Cerebellar cortex (tissue), 1 donor: ENCODE measurements at places on chromosomes 2 and 18.

- no peak for DNase-seq
Measured at GRCh38 chr2:42116195-42117181, 52.7 kb upstream of the EML4 start.

- DNase-seq, result no peak
Measured at GRCh38 chr2:105747991-105748390, 3.3 kb downstream of the NCK2 start.

GRCh38 chr2:1894578-1894977, 150.3 kb upstream of the PXDN start:
- DNase-seq, result no peak

DNA sequence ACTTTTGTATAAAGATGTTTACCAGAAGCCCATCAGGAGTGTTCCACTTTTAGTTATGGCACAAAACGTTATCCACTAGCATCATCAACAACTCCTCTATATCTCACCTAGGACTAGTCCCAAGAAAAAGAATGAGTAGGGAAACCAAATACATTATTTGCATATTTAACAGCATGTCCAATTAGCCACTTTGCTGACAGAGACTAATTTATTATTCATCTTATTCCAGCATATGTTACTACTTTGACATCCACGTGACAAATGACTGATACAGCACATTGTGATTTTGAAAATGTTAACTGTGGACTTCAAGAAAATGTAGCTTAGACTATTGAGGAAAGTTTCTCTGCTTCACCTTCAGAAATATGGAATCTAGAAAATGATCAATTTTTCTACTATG, 694.0 kb downstream of the NRXN1 start:
- no peak for DNase-seq

GRCh38 chr2:108877506-108877905, 90.9 kb downstream of the CCDC138 start:
- DNase-seq, result peak; percentile 31

GRCh38 chr2:219073413-219074129, 12.8 kb upstream of the IHH start:
- peak; percentile 51 for DNase-seq

GRCh38 chr2:50347358-50348044, 684.4 kb downstream of the NRXN1 start:
- peak; percentile 63 for DNase-seq

DNA sequence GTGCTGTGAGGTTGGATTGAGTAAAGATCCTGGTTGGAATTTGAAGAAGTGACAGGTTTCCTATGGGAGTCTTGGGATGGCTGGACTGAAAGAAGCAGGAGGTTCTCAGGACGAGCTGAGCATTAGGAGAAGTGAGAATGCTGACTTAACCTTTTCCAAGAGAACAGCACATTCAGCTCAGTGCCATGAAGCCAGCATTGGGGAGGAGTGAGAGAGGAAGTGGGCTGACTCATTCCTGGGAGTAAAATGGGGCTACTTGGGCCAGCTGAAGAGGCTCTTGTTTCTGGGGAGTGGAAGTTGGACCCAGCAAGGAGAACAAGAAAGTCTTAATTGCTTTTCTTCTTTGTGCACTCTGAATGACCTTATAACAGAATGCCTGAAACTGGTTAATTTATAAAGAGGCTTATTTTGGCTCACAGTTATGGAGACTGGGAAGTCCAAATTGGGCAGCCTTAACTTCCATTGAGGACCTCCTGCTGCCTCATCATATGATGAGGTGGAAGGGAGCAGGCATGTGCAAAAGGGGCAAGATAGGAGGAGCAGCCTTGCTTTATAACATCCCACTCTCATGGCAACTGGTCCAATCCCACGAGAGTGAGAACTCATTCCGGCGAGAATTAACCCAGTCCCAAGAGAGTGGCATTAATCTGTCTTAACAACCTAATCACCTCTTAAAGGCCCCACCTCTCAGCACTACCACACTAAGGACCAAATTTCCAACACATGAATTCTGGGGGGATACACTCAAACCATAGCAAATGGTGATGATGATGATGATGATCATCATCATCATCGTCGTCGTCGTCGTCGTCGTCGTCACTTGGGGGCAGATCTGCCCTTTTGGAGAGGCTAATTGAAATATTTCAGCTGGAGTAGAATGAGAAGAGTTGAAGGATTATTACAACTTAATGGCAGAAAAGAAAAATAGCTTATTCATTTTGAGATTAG, 26.1 kb downstream of the DGUOK start:
- DNase-seq, result no peak

GRCh38 chr2:21260311-21260710, 136.5 kb downstream of the TDRD15 start:
- DNase-seq, result no peak

GRCh38 chr18:57296336-57296735, 56.0 kb upstream of the ST8SIA3 start:
- no peak for DNase-seq

GRCh38 chr18:13447621-13448334, 229.2 kb downstream of the LDLRAD4 start:
- peak; percentile 41 for DNase-seq

DNA sequence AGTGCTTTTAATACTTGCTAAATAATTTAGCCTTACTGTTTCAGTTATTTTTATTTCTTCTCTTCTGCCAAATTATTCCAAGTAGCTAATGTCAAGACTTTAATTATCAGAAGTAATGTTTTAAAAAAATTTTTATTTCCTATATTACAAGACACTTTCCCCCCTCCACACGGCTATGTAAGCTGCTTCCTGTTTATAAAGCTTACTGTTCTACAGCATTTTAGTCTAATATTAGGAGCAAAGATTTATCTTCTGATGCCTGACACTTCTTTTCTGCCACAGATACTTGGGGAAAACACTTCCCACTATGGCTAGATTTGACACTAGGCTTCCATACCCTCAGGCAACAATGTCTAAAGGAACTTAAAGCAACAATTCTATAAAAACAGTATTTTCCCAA, 62.3 kb downstream of the ROCK1 start:
- no peak for DNase-seq

- DNase-seq, result peak; percentile 51
Measured at GRCh38 chr2:119367472-119368099, 809 bp downstream of the DBI start.

GRCh38 chr2:204336153-204336744, 209.0 kb upstream of the PARD3B start:
- DNase-seq, result no peak

- no peak for DNase-seq
Measured at GRCh38 chr2:20626698-20627513, 24.0 kb downstream of the HS1BP3 start.

- peak; percentile 66 for DNase-seq
Measured at GRCh38 chr2:70140791-70141211, 50.0 kb downstream of the C2orf42 start.

DNA sequence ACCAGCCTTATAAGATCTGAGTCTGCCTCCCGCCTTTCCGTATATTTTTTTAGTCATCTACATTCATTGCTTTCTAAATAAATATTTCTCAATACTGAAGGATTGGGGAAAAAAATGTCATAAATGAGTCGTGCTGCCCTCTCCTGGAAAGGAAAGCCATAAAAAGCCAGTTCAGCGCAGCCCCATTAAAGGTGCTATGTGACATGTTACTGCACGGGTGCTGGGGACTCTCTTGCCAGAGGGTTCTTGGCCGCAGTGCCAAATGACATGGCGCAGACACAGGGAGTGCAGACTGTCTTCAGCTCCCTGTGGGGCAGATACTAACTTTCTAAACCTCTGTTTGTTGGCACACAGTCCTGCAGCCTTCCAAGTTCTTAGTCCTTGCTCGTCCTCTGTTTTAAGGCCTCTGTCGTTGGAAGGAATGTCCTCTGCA, 53.7 kb upstream of the MAP3K20 start:
- no peak for DNase-seq

DNA sequence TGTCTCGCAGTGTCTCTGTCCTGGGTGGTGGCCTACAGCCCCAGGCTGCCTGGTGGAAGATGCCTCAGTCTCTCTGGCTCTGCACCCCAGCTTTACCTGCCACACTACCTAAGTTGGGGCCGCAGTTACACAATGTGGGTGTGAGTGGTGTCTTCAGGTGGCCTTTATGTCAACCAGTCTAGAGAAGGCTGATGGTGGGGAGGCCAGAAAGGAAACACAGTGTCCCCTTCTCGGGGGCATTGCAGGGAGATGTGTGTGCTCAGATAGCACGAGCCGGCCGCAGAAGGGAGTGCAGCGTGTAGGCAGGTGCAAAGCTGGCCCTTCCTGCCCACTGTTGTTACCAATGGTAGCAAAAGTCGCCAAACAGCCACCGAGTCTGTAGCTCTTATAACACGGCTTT, 216.1 kb downstream of the SH3RF3 start:
- no peak for DNase-seq

DNA sequence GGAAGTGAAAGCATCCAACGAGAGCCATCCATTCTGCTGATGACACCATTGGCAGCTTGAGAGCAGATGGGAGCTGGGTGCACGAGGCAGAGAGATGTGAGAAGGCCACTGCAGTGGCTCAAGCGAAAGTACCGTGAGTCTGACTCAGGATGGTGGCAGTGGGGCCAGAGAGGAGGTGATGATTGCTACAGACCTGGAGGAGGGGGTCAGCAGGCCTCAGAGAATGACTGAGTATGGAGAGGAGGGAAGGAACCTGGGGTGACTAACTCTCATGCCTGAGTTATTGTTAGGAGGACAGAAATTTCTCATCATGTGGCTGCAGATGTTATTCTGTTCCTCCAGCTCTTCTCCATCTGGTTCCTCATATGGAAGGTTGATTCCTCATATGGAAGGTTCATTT, 8.8 kb upstream of the ZBTB7C start:
- DNase-seq, result no peak

DNA sequence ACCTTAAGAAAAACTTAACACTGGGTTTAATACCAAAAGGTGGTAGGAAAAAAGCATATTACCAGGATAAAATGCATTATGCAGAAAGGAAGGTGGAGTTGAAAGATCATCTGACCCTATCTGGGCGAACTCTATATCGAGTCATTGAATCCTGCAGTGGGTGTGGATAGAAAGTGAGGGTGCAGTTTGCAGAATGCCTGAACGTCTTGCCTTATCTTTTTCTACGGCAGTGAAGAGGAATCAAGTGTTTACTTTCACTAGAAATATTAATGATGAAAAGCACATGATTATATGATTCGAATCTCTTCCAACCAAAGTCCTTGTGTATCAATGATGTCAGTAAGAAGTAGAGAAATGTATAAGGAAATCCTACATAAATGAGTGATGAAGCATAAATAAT, 4.3 kb upstream of the CAVIN2 start:
- DNase-seq, result no peak

DNA sequence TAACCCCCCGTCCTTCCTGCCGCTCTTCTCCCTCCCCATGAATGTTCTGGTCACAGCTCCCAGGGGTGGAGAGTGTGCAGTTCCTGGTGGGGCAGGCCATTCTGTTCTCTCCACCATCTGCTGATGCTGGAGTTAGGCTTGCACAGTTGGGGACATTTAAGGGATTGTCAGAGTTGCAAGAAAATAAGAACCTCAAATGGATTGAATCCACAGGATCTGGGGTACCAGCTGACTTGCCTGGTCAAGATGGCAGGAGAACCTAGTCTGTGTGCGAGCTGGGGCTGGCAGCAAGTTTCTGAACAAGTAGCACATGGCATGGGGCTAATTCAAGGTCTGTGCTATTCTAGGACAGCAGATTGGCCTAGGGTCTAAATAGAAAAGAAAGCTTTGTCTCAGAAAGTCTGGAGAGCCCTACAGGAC, 60.8 kb upstream of the TXNDC2 start:
- no peak for DNase-seq

DNA sequence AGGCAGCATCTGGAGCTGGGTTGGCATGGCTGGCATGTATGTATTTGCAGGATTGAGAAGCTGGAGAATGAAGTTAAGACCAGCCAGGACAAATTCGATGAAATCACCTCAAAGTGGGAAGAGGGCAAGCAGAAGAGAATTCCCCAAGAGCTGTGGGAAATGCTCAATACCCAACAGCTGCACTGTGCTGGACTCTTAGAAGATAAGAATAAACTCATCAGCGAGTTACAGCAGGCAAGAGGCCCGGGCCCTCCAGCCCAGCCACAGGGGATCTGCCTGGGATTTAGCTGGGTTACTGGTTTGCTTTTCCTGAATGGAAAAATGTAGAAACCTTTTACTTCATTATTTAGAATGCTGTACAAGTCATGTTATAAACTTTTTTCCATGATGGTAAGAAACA, 22.5 kb downstream of the DRC1 start:
- DNase-seq, result no peak

DNA sequence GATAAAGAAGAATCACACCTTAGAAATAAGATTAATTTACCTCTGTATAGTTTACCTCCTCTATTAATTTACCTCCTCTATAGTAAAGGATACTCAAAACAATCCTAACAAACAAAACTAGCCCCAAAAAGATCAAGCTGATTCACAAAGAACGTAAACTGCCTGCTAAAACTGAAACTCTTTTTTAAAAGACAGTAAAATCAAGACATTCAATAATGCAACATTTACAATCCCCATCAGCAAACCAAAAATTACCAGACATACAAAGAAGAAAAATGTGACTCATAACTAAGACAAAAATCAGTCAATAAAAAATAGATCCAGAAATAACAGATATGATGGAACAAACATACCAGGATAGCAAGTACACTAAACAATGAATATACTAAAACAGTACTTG, 215.7 kb downstream of the ZEB2 start:
- DNase-seq, result no peak

GRCh38 chr18:55166260-55166598, 207.0 kb upstream of the CCDC68 start:
- DNase-seq, result no peak

- DNase-seq, result peak; percentile 92
Measured at GRCh38 chr2:22826703-22827102, 558.3 kb upstream of the KLHL29 start.

GRCh38 chr2:128538396-128538795, 219.7 kb upstream of the HS6ST1 start:
- DNase-seq, result no peak

DNA sequence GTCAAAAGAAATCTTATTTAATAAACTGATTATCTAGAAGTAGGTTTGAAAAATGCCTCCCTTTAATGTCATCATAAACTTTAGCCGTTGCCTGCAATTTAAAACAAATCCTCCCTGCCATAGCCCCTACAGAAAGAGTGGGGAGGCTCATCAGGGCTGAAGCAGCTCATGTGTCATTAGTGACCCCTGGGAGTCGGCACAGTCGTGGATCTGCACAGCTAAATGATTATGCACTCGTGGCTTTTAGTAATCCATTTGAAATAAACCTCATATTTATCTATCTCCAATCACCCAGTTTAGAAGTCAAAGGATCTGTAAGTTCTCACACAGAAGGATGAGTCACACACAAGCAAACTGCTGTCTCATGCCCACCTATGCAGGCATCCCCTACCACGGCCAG, 277.3 kb downstream of the SS18 start:
- no peak for DNase-seq

DNA sequence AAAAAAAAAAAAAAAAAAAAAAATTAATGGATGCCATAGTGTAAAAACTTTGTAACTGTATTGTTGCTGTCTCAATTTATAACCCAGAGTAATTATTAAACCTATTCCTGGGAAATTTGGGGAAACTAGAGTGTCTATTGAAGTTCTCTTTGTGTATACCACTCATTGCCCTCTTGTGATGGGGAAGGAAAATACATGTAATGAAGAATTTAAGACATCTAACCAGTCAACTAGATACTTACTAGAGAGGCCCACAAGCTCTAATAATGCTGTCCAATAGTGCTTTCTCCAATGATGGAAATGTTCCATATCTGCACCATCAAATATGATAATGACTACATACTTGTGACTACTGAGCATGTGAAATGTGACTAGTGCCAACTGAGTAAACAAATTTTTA, 168.5 kb upstream of the SLC39A10 start:
- no peak for DNase-seq

GRCh38 chr18:10059610-10060468, 146.0 kb downstream of the VAPA start:
- DNase-seq, result no peak
